ENCODE measurements at places on chromosomes 5 and 9.

DNA sequence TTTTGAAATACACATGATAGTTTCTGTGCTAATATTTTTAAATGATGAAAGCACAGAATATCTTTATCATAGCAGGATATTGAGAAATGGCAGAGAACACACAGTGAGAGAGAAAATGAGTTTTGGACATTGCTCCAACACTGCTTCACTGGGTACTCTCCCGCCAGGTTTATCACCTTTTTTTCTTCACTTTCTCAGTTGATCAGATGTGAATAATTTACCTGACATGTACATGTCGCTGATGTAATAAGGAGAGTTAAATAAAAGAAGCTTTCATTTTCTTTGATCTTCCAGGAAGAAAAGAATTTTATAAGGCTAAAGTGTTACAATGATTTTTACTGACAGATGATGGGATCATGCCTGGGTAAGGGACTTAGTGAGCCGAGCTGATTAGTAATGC, 134.5 kb downstream of the ALDH1A1 start:
- DNase-seq = no peak

GRCh38 chr5:68332556-68332955, 117.0 kb downstream of the PIK3R1 start:
- DNase-seq = no peak

GRCh38 chr5:150358261-150359095, 981 bp downstream of the TCOF1 start:
- DNase-seq = no peak

DNA sequence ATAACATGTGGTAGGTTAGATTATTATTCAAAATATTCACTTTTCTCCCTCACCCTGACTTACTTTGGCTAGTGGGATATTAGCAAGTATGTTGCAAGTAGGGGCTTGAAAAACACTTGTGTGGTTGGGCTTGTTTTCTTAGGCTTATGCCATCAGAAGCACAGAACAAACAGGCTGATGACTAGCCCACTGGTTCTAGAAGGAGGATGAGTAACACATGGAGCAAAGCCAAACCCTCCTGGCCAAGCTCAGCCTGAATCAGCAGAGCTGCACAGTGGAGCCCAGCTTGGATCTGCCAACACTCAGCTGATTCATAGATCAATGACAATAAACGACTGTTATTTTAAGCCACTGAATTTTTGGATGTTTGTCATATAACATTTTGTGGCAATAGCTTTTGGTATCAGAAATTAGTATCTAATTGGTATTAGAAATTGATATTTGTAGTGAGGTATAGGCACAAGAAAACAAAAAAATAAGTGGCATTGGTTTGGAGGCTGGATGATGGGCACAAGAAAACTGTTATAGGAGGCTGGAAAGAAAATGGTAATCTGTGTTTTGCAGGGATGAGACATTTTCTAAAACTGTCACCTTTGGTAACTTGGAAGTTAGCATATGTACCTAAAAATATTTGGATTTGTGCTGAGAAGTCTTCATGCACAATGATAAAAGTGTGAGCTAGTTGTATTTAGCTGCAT, 46.1 kb upstream of the ZBED3 start:
- peak; percentile 70 for DNase-seq

- no peak for DNase-seq
Measured at GRCh38 chr5:134540747-134541733, 15.6 kb downstream of the JADE2 start.

GRCh38 chr5:74507370-74508005, 133.0 kb downstream of the ENC1 start:
- DNase-seq = no peak

DNA sequence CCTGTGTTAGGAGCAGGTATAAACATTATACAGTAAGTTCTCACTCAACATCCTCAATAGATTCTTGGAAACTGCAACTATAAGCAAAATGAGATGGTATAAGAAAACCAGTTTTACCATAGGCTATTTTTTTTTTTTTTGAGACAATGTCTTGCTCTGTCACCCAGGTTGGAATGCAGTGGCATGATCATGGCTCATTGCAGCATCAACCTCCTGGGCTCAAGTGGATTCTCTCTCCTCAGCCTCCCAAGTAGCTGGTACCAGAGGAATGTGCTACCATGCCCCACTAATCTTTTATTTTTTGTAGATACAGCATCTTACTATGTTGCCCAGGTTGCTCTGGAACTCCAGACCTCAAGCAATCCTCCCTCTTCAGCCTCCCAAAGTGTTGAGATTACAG, 50.1 kb upstream of the ADRB2 start:
- no peak for DNase-seq
